ENCODE measurements at places on chromosomes 1 and 21. TPM values are rescaled to one million over a fixed set of nuclear protein-coding genes. Genes with fewer than 3 reads are reported as not detected.

Gene PRKCZ
- polyA plus RNA-seq: 12.0 TPM

Gene AKR7A3
- not detected for polyA plus RNA-seq

Gene ITGB2
- not detected for polyA plus RNA-seq

Gene RHCE
- 2.1 TPM for polyA plus RNA-seq

Gene FCRL1
- not detected for polyA plus RNA-seq

Gene FCRL2
- polyA plus RNA-seq: not detected

Gene FHAD1
- 2.8 TPM for polyA plus RNA-seq

Gene RNF186
- not detected for polyA plus RNA-seq

Gene SLC1A7
- polyA plus RNA-seq: not detected

Gene AMY1A
- not detected for polyA plus RNA-seq

Gene MMP23B
- not detected for polyA plus RNA-seq

Gene HRNR
- polyA plus RNA-seq: not detected

Gene FABP3
- 242 TPM for polyA plus RNA-seq

Gene C1orf141
- not detected for polyA plus RNA-seq

Gene FCAMR
- polyA plus RNA-seq: not detected

Gene CEP170
- polyA plus RNA-seq: 64.9 TPM

Gene CFHR1
- polyA plus RNA-seq: not detected

Gene GBP1
- 1.7 TPM for polyA plus RNA-seq

Gene TAS1R1
- polyA plus RNA-seq: 0.35 TPM

Gene DDR2
- 1.1 TPM for polyA plus RNA-seq

Gene APOBEC4
- polyA plus RNA-seq: not detected

Gene GJB3
- polyA plus RNA-seq: 12.3 TPM

Gene ADAM30
- not detected for polyA plus RNA-seq

Gene UTS2
- polyA plus RNA-seq: not detected

Gene ITLN2
- not detected for polyA plus RNA-seq

Gene KRTAP19-3
- not detected for polyA plus RNA-seq

Gene PERM1
- polyA plus RNA-seq: not detected

Gene KRTAP10-6
- polyA plus RNA-seq: not detected

Gene ANGPTL7
- not detected for polyA plus RNA-seq

Gene SRGAP2
- 338 TPM for polyA plus RNA-seq

Gene PIP5K1A
- 3.3 TPM for polyA plus RNA-seq

Gene C1QTNF12
- not detected for polyA plus RNA-seq

Gene ZNF648
- 0.17 TPM for polyA plus RNA-seq

Gene HMCN1
- polyA plus RNA-seq: not detected

Gene GBP6
- not detected for polyA plus RNA-seq

Gene CD55
- polyA plus RNA-seq: 35.9 TPM

Gene PEX19
- polyA plus RNA-seq: 19.3 TPM

Gene CGN
- polyA plus RNA-seq: 1.5 TPM

Gene PADI4
- 1.2 TPM for polyA plus RNA-seq

Gene SPATA46
- polyA plus RNA-seq: not detected

Gene WNT2B
- polyA plus RNA-seq: 1.3 TPM

Gene CELA3A
- not detected for polyA plus RNA-seq

Gene ZNF593OS
- not detected for polyA plus RNA-seq

Gene SPRR2B
- polyA plus RNA-seq: not detected

Measured in Purkinje cell (primary cell).